ENCODE measurements at places on chromosomes 12 and 14.

DNA sequence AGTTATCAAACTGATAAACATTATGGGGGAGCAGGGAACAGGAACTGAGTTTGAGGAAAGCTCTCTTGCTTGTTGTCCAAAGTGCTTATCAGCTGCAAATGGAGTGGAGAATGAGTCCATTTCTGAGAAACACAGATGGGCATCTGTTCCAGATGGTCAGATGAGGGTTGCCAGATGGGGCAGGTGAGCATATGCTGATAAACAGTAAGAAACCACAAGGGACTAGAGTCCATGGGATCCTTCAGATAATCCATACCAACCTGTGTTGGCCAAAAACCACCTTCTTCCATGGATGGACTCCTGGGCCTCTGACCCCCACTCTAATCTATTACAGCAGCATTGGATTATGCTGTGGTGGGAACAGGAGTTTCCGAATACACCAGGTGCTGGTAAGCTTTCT, 38.3 kb downstream of the GNS start:
- no peak for DNase-seq

GRCh38 chr12:106416273-106416672, 58.7 kb downstream of the POLR3B start:
- no peak for DNase-seq

GRCh38 chr14:24093207-24093900, 757 bp upstream of the PCK2 start:
- DNase-seq = no peak

DNA sequence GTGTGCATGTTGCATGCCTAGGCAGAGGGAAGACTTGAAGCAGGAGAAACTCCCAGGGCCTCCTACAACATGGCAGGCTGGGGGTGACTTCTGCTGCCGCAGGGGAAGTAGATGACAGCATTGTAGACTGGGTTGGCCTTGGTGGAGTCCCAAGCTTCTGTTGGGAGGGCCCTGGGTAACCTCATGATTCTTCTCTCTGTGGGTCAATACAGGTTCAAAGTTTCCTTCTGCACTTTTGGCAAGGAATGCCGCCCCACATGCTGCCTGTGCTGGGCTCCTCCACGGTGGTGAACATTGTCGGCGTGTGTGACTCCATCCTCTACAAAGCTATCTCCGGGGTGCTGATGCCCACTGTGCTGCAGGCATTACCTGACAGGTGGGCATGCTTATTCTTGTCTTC, 78.4 kb upstream of the RIC8B start:
- DNase-seq = no peak

GRCh38 chr12:79911889-79912656, 22.8 kb downstream of the PPP1R12A start:
- no peak for DNase-seq

- DNase-seq = no peak
These were observed 98.1 kb downstream of the NCOR2 start for GRCh38 chr12:124469193-124469888.

DNA sequence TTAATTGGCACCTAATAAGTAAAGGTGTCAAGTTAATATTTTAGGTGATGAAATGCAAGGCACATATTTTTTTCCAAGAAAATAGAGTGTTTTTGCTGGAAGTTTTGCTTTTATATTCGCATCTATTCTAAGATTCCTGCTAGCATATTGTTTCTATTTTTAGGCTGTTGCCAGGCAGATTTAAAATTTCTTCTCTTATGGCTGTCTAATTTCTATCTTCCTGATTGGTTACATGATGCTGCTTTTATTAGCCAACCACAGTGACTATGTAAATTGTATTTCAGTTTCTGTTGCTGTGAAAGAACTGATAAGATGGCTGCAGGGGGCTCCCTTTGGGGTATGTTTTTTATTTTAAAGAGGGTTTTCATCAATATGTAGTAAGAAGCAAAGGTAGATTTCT, 42.7 kb downstream of the ATF7IP start:
- DNase-seq = no peak

DNA sequence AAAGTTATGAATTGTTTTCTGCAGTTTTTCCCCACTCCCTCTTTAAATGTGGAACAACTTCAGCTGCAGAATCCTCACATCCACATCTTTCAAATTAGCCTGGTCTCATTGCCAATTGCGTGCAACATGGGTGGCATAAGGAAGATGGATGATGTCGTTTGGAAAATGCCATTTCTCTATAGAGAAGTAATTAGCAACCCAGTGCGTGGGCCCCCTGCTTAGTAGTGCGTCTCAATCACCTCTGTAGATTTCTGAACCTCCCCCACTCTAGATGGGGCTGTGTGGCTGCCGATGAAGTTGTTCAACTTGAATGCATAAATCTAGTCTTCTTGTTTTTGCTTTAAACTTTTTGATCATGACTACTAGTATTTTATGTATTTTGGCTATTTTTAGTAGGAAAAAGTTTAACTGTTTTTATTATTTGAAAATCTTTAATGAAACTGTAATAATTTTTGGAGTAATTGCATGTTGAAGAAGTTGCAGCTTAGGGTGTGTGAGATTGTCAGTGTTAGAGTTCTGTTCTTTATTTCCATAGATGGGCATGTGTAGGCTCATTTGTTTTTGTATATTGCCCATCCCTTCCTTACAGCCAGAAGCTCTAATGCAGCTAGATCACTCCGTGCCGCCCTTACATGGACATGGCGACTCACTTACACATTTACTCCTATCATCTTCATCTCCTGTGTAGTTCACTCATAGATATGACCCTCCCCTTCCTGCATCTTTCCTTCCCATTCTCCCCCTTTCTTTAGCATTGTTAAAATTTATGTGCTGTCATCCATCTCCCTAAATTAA, 358.2 kb downstream of the DIO2 start:
- DNase-seq = no peak

DNA sequence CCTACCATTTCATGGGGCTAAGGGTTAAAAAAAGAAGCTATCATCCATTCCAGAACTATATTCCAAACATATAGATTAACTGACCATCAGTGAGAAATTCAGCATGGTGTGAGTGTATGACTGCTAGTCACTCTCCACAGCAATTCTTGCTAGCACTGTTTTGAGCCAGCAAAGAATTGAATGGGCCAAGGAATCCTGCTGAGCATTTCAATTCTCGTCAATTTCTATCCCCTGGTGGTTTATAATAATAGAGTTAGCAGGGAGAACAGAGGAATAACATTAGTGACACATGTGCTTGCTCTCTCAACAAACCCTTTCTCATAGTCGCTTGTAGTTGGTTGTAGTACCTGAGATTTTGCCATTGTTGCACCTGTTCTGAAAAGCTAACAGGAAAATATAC, 7.2 kb downstream of the MBIP start:
- no peak for DNase-seq

DNA sequence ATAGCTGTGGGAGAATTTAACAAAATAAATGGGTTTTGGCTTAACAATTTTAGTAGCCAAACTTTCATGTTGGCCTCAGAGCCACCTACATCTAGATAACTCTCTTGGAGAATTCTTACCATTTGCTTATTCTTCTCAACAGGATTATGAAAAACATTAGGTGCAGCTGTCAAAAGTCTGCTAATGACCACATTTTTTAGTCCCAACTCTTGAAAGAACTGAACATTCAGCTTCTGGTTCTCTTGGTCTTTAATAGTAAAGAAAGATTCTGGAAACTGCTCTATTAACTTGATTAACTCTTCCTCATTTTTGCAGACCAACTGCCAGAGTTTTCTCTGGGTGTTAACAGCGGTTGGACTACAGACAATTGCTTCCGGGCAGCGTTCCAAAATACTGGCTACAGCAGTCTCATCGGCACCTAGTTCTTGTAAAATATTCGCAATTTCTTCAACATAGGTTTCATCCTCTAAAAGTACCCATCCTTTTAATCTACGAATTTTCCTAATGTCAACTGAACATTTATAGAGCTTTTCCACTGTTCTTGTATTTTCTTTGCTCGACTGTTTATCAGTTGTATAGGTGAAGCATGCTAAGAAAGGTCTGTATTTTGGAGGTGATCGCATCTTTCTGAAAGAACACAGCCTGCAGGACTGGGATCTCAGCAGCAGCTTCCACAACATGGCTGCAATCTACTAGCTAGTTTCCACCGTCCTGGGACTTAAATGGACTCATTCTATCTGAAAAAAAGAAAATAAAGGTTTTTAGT, 8.7 kb downstream of the MTERF2 start:
- no peak for DNase-seq

DNA sequence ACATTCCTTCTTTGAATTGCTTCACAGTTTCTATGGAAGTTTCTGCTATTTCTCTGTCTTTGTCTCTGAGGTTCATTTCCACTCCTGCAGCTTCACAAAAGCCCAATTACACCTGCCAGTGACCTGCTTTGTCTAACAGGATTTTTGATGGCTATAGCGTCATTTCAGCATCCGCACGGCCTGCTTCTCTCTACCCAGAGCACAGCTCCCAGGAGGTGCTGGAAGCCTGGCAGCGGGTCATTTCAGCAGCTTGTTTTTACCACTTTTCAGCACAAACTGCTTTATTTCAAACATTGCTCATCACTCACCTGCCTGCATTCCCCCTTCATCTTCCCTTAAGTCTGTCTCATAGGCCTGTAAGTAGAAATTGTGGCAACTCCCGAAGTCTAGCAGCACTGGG, 434.5 kb upstream of the GARIN6 start:
- DNase-seq = no peak

- no peak for DNase-seq
These were observed 328.3 kb downstream of the TMEM121 start for GRCh38 chr14:105854600-105855245.

GRCh38 chr14:99207456-99207855, 64.5 kb downstream of the BCL11B start:
- no peak for DNase-seq

DNA sequence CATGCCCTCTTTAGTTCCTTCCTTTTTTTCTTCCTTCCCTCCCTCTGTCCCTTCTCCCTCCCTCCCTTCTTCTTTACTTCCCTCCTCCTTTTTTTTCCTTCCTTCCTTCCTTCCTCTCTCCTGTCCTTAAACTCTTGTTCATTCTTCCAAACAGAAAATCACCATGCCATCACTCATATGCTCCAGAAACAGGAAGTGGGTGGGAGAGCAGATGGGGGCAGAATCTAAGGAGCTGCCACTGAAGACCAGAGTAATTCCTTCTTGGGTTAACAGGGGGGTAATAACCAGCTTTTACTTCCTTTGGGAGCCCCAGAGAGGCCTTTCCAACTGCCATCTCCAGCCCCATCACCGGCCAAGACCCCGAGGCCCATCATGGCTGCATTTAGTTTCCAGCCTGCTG, 51.2 kb downstream of the SVOP start:
- no peak for DNase-seq

DNA sequence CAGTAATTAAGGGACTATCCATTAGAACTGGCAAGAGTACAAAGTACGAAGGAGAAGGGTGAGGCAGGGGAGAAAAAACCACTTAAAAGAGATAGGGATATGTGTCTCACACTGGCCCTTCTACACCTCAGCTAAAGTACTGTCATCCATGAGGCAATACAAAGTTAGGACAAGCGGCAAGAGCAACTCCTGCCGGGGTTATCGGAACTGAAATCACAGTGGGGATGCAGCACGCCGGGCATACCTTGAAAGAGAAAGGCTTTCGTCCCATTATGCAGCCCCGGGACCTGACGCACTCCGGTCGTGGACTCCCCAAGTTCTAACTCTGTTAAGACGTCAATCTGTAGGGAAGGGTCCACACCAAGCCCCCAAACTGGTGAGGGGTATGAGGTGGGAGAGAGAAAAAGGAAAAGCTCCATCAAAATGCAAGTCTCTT, 1.1 kb downstream of the NELL2 start:
- DNase-seq = peak; percentile 8

- DNase-seq = no peak
These were observed 46.2 kb downstream of the KDM2B start for GRCh38 chr12:121534495-121535148.

- peak; percentile 35 for DNase-seq
These were observed 1.4 kb upstream of the TRMT61A start for GRCh38 chr14:103527408-103528145.

GRCh38 chr14:58783792-58784511, 146.2 kb downstream of the DACT1 start:
- DNase-seq = no peak

- no peak for DNase-seq
These were observed 85.9 kb downstream of the FBXW8 start for GRCh38 chr12:116996621-116997020.
